ENCODE measurements at places on chromosomes 5 and 9.

DNA sequence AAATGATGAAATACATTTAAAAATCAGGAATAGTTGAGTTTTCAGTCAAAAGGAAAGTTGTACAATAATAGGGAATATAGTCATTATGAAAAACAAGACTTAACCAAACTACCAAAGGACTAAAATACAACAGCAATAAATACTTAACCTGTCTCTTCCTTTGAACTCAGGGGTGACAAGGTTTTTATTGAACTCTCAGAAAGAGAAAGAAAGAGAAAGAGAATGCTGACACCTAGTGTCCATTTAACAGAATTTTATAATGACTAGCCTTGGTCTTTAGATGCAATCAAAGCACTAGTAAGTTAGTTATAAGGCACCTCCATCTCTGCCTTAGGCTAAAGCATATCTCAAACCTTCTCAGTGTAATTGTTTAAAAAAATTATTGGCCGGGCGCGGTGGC is 47.5 kb downstream of the UIMC1 start:
- no peak for DNase-seq

DNA sequence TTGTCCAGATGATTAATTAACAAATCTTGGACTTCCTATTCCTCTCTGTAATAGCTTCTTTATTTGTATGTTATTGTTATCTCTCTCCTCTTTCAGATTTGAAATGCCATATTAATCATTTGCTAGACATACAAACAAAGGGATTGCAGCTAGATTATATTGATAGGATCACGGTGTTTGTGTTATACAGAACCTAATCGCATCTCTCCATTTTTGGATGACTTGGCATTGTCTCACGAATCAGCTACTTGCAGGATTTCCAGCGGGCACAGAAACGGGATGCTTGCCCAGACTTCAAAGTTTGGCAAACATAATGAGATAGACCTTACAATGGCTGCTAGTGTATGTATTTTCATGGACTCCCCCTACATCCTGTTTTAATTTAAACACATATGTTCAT is 368.1 kb downstream of the TLE4 start:
- no peak for DNase-seq

DNA sequence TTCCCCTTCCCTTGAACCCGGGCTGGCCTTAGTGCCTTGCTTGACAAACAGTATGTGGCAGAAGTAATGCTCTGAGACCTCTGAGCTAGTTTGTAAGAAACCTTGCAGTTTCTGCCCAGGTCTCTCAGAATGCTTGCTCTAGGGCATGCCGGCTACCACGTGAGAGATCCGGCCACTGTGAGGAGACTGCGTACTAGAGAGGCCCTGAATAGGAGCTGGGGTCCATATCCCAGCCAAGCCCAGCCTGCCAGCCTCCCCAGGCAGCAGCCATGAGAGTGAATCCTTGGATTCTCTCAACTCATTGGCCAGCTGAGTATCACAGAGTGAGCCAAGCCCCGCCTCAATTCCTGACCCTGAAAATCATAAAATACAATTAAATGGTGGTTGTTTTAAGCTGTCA is 16.0 kb upstream of the COL15A1 start:
- no peak for DNase-seq

GRCh38 chr9:21154018-21154608 is 12.3 kb downstream of the IFNA21 start:
- no peak for DNase-seq

DNA sequence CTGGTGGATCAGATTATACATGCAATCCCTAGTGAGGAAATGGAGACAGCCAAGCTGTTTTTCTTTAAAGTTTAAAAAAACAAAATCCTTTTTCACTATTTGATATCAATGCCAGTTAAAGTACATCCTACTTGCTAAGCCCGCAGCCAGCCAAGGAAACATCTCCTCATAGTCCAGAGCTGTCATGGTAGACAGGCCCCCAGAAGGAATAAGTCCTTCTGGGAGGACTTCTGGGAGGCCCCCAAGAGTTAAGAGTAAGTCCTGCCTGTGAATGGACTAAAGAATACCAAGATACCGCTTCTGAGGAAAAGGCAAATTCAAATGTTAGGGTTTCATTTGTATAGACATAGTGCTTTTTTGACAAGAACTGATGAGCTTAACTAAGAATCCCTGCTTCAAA is 38.3 kb downstream of the MOCS2 start:
- no peak for DNase-seq

- DNase-seq: no peak
Observed at GRCh38 chr9:127731938-127732337, 3.2 kb downstream of the TOR2A start.

- no peak for DNase-seq
Observed at GRCh38 chr5:137858223-137858916, 9.3 kb upstream of the MYOT start.

GRCh38 chr5:176789873-176790615 is 20.3 kb upstream of the UNC5A start:
- no peak for DNase-seq

GRCh38 chr5:95244479-95244878 is 40.4 kb downstream of the MCTP1 start:
- DNase-seq: no peak

- DNase-seq: no peak
Observed at GRCh38 chr5:152511531-152512132, 106.6 kb upstream of the NMUR2 start.

- DNase-seq: no peak
Observed at GRCh38 chr5:96157077-96157780, 195.6 kb upstream of the ELL2 start.

DNA sequence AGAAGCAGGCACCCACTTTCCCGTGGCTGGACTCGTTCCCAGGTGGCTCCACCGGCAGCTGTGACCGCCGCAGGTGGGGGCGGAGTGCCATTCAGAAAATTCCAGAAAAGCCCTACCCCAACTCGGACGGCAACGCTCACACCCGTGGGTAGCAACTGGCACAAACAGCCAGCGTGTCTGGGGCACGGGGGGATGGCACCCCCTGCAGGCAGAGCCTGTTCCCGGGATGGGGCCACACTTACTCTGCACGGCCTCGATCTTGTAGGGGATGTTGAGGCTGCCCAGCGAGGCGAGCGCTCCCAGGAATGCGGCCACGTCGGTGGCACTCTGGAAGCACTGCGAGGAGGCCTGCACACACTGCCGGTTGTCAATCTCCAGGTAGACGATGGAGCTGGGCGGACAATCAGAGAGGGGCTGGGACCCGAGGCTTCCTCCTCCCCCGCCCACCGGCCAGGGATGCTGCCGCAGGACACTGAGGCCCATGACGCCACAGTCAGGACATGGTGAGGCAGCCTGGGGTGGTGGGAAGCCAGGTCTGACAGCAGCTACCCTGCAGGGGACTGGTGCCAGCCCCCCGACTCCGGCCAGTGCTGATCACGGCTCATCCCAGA is 20.2 kb upstream of the SEC16A start:
- no peak for DNase-seq

- DNase-seq: no peak
Observed at GRCh38 chr9:132531195-132531594, 51.2 kb upstream of the BARHL1 start.

GRCh38 chr9:136060671-136061371 is 34.3 kb downstream of the NACC2 start:
- DNase-seq: no peak

GRCh38 chr5:94748212-94748611 is 129.7 kb downstream of the SLF1 start:
- DNase-seq: no peak

GRCh38 chr5:673831-674629 is 19.1 kb downstream of the TPPP start:
- no peak for DNase-seq

- no peak for DNase-seq
Observed at GRCh38 chr5:31232273-31232888, 38.9 kb downstream of the CDH6 start.

DNA sequence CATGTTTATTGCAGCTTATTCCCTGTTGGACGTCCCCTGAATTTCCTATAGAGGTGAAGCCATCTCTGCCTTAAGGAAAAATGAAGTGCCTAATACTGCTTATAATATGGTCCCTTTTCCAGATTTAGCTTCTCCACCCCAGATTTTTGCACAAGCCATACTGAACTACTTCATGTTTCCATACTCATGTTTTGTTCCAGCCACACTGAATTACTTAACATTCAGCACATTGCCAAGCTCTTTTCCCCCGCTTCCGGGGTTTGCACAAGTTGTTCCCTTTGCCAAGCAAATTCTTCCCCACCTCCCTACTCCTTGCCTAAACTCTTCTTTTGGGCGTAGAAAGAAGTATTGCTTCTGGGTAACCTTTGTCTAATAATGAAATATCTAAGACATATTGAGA is 1.7 kb upstream of the CNTRL start:
- DNase-seq: no peak

GRCh38 chr5:96790961-96791504 is 16.7 kb downstream of the ERAP1 start:
- DNase-seq: no peak

GRCh38 chr5:17094830-17095229 is 122.6 kb upstream of the BASP1 start:
- DNase-seq: no peak

GRCh38 chr5:14767053-14767452 is 102.5 kb downstream of the OTULIN start:
- no peak for DNase-seq

GRCh38 chr9:16728137-16728508 is 142.3 kb downstream of the BNC2 start:
- no peak for DNase-seq

- DNase-seq: no peak
Observed at GRCh38 chr5:143231416-143231815, 172.1 kb downstream of the NR3C1 start.

GRCh38 chr9:92720807-92721535 is 43.7 kb downstream of the BICD2 start:
- DNase-seq: no peak

DNA sequence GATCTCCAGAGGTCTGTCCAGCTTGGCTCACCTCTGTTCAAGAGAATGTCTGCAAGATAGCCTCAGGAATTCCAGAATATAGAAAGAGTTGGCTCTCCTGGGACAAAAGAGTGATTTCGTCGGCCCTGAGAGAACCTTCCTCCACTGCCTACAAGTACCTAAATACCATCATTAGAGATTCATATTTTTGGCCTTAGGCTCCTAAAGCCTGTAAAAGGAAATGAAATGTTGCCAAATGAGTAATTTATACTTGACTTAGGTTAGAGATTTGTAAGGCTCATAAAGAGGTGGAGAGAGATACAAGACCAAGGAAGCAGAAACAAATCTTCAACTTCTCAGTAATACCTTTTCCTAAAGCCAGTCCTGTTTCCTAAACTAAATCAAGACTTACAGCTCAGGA is 146.2 kb downstream of the CCDC192 start:
- DNase-seq: no peak

DNA sequence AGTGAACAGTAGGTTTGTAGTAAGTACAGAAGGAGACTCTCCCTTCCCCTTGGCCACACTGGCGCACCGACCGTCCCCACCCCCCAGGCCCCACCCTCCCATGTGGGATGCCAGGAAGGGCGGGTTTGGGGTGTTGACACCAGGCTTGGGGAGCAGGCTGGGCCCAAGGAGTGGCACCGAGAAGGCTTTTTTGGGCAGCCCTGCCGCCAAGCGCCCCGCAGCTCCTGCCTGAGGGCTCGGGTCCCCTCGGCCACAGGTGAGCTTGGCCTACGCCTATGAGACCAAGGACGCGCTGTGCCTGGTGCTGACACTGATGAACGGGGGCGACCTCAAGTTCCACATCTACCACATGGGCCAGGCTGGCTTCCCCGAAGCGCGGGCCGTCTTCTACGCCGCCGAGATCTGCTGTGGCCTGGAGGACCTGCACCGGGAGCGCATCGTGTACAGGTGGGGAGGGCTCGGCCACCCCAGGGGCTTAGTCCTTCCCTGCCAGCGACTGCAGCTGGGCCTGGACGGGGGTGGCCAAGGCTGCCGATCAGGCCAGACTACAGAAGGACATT is 7.3 kb downstream of the GRK6 start:
- no peak for DNase-seq

DNA sequence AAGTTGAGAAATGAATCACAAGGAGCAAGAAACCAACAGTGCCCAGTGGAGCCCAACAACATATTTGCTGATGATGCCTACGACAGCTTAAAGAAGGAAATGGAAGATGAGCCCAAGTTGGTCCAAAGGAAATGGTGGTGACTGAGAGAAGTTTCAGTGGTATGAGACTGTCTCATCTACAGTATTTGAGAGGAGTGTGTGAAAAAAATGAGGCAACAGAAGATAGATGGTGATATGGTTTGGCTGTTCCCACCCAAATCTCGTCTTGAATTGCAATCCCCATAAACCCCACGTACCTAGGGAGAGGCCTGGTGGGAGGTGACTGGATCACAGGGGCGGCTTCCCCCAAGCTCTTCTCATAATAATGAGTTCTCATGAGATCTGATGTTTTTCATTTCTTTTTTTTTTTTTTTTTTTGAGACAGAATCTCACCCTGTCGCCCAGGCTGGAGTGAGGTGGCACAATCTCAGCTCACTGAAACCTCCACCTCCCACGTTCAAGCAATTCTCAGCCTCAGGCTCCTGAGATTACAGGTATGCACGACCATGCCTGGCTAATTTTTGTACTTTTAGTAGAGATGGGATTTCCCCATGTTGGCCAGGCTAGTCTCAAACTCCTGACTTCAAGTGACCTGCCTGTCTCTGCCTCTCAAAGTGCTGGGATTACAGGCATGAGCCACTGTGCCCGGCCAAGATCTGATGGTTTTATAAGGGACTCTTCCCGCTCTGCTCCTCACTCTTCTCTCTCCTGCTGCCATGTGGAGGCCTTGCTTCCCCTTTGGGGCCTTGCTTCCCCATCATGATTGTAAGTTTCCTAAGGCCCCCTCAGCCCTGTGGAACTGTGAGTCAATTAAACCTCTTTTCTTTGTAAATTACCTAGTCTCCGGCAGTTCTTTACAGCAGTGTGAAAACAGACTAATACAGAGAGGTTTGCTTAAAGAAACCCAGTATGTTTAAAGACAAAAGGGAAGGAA is 30.2 kb downstream of the EFCAB9 start:
- DNase-seq: no peak

GRCh38 chr5:148620696-148621095 is 33.6 kb downstream of the HTR4 start:
- DNase-seq: no peak

DNA sequence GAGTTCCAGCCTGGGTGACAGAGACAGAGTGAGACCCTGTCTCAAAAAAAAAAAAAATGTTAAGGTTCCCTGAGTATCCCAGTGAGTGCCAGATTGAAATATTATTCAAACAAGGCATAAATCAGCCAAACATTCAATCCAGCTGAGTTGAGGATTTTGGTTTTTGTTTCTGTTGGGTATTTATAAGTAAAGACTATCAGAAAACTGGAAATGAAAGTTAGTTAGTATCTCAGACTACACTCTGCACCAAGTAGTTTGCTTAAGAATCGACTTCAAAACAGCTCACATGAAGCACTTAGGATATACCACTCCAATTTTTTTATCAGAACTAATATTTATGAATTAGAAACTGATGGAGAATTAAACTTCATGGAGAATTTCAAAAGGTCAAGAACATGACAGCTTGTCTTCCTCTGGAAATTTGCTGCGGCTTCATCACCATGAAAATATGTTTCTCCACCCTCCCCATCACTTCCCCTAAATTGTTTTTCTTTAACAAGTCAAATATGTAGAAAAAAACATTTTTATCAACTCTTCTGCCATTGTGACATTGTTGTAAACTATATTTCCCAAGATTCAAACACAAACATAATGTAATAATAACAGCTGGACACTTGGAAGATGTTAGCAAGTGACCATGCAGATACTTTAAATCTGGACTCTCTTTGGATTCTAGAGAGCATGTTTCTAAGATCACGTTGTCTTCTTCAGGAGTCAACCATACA is 110.0 kb upstream of the PTGER4 start:
- no peak for DNase-seq

GRCh38 chr5:72837524-72838096 is 21.1 kb downstream of the TNPO1 start:
- DNase-seq: no peak

GRCh38 chr5:170159101-170159698 is 53.5 kb downstream of the FOXI1 start:
- no peak for DNase-seq
